ENCODE measurements at places on chromosomes 3 and 15.

DNA sequence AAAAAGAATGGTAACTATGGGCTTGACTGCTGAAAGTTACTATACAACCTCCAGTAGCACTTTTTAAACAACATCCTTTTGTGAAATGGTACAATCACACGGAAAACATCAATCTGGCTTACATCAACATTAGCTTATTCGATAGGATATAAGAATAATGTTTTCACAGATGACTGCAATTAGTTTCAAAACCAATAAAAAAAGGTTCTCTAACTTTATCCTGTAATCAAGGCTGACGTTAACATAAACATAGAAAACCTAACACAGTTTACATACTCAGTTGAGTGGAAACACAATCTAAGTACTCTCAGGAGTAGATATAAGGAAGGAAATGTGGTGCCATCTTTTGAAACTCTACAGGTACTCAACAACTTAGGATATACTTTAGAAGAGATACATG, 102.2 kb downstream of the DLG1 start:
- no peak for DNase-seq

GRCh38 chr15:81887912-81888311, 157.9 kb downstream of the MEX3B start:
- DNase-seq = no peak

GRCh38 chr15:67824976-67825880, at the start of gene SKOR1:
Gene SKOR1, plus strand, starts transcription at chr15:67825509. Its CDS starts 94 bp downstream, at chr15:67825603.
- no peak for DNase-seq

- DNase-seq = peak; percentile 83
Measured at GRCh38 chr3:112133626-112134334, 732 bp upstream of the GCSAM start.

GRCh38 chr3:175617247-175617646, 758.1 kb downstream of the NAALADL2 start:
- no peak for DNase-seq

DNA sequence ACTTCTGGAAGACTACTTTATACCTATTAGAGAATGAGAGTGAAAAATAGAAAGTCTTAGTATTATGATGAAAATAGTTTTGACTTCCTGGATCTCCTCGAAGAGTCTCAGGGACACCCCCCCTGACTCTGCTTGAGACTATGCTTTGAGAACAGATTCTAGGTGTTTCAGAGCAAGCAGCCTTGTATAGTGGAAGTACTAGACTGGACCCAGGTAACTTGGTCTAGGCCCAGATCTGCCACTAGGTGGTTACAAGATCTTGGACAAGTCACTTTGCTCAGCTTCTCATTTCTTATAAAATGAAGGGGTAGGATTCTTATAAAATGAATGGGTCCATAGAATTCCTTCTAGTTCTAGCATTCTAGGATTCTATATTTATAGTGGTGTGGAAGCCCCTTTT, 9.1 kb downstream of the ABHD5 start:
- peak; percentile 36 for DNase-seq

GRCh38 chr15:45776772-45777171, 141.9 kb downstream of the SQOR start:
- DNase-seq = peak; percentile 17

DNA sequence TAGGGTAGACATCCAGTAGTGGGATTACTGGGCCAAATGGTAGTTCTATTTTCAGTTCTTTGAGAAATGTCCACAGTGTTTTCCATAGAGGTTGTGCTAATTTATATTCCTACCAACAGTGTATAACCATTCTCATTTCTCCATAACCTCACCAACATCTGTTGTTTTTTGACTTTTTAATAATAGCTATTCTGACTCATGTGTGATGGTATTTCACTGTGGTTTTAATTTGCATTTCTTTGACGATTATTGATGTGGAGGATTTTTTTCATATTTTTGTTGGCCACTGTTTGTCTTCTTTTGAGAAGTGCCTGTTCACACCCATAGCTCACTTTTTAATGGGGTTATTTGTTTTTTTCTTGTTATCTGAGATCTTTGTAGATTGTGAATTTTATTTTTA, 125.2 kb downstream of the CFAP20DC start:
- DNase-seq = peak; percentile 28

DNA sequence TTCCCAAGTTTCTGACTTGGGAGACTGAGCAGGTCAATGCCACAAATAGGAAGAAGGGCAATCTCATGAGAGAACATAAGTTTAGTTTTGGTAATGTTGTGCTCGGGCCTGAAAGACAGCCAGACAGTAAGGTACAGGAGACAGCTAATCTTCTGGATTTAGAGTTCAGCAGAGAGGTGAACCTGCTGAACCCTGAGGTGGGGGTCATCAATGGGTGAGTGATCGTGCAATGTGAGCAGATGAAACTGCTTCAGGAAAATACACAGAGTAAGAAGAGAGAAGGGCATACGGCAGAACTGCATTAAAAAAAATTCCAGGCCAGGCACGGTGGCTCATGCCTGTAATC, 23.3 kb downstream of the RUBCN start:
- no peak for DNase-seq

- DNase-seq = no peak
Measured at GRCh38 chr15:92870010-92870591, 30.0 kb upstream of the CHD2 start.

- DNase-seq = no peak
Measured at GRCh38 chr3:149593418-149594160, 64.2 kb downstream of the WWTR1 start.

- DNase-seq = no peak
Measured at GRCh38 chr15:48498828-48499227, 146.7 kb downstream of the FBN1 start.

- no peak for DNase-seq
Measured at GRCh38 chr3:15011174-15011573, 53.9 kb downstream of the MRPS25 start.

DNA sequence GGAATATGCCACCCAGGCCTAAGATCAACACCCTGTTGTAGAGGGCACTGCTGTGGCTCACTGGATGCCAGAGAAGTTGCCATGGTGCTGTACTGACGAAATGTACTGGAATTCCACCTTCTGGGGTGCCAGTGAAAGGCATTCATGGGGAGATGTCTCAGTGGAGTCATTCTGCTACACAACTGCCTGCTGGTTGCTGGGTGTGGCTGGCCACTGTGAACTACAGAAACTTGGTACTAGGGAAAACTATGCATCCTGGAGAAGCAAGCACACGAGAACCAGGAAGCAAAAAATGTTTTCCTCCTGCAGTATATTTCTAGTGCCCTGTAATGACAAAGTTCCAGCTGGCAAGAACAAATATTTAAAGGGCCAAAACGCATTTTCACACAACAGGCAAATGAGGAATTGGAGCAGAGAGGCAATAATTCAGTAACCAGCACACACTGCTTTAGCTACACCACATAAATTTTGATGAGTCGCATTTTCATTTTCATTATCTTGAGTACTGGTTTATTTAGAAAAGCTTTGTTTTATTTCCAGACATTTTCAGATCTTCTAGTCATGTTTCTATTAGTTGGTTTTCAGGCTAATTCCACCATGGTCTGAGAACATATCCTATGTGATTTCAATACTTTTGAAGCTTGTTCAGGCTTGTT, 18.3 kb upstream of the RFX7 start:
- DNase-seq = no peak

DNA sequence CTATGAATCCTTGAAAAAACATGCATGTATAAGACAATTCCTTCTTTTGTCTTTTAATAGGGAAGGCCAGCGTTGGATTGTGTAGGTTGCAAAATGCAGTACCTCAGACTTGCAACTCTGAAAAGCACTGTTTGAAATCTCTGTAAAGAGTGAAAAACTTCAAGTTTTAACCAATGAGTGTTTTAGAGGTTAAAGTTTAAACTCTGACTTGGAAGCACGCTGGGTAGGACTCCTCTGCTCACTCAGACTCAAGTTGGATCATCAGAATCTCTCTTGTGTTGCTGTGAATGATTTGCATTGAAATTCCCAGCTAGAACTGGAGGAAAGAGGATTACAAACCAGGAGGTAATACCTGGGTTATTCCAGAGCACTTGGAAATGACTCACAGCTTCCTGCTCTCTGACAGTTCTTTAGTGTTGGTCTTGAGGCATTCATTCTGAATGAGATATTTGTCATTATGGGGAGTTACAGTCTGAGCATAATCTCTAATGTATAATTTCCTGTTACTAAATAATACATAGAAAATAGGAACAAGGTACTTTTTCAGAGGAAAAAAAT, 49.1 kb downstream of the PLS1 start:
- no peak for DNase-seq

DNA sequence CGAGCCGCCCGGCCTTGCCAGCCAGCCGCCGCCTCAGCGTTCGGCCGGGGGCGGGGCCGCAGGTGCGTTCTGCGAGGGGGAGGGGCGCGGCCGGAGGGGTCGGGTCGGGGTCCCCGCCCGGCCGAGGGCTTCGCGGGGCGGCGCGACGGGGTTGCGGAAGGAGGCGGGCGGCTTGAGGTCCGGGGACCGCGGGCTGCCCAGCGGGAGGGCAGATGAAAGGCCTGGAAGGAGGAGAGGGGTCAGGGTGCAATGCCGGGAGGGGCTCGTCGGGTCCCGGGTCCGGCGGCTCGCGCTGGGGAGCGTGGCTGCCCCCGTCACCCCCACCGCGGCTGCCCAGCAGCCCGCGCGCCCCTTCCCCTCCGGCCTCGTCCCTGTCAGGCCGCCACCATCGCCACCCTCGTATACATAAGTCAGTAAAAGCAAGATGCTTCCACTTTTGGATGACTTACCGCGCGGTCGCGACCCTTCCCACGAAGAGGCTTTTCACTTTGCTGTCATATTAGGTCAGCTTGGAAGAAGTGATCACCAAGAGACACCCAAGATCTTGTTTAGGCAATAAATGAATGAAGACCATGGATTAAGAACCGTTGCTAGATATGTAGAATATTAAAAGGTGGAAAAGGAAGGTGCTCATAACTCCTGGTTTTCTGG, 620 bp upstream of the ANP32A start:
- no peak for DNase-seq

GRCh38 chr15:67072958-67073357, 7.6 kb downstream of the SMAD3 start:
- DNase-seq = no peak

DNA sequence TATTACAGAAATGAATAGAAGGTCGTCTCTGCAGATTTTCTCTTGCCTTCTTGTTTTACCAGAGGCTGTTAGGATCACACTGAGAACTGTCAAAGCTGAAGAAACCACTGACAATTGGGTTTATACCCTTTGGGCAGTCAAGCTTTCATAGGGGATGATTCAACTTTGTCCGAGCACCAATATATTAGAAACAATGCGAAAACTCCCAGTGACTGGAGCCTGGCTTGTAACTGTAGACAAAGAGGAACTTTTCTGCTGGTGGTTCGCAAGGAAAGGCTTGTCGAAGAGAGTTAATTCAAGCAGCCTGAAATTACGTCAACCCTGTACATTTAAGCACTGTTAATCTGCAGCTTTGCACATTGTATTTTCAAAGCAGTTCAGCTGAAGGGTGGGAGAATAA, 193.2 kb upstream of the ZNF385D start:
- no peak for DNase-seq

DNA sequence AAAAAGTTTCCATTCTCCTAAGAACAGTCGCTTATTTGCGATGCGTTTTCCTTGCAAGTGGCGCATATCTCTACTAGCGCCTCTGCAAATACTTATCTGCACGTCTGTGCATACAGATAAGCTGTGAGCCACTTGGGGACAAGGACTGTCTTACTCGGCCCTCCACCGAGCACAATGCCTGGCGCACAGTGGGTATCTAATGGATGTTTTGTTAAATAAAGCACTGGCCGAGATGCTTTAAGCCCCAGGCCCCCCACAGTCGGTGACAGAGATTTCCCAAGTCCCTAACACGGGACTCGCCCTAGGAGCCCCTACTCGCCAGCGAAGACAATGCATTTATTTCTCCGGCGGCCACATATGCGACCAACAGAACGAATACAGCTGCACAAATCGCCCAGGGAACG, 503 bp downstream of the HLTF start:
- peak; percentile 59 for DNase-seq

DNA sequence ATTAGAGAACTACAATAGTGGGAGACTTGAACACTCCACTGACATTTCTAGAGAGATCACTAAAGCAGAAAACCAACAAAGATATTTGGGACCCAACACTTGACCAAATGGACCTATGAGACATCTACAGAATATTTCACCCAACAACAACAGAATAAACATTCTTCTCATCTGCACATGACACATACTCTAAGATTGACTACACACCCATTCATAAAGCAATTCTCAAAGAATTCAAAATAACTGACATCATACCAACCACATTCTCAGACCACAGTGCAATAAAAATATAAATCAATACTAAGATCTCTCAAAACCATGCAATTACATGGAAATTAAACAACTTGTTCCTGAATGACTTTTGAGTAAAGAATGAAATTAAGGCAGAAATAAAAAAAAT, 473.7 kb downstream of the LPP start:
- no peak for DNase-seq

GRCh38 chr3:126858887-126859286, 124.0 kb upstream of the PLXNA1 start:
- DNase-seq = no peak

DNA sequence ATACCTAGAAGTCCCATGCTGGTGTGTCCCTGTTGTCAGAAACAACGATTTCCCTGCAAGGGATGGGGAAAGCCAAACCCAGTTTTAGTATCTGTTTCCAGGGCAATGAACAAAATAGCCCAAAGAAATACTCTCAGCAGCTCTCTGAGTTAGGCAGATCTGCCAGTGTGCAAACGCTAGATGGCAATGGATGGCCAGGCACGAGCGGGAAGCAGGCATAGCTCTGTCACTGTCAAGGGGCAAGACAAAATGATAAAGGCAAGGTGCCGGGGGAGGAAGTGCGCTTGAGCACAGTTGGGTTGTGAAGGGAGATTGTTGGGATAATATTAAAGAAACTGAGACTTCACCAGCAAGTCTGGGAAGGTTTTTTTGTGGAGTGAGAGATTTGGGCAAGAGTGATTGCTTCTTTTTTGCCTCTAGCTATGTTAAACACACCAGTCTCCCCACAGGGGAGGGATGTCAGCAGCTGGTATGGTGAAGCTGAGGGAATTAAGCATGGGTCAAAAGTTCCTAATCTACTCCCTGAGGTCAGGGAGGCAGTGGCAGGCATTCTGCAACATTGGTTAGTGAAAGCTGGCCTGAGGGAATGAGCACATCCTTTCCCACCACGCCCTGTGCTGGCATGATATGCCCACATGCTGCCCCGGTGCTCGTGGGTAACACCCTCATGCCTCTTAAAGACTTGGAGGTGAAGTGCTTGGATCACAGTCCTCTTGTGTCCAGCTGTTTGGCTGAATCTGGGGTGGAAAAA, 117.5 kb downstream of the PDCD6IP start:
- peak; percentile 56 for DNase-seq

DNA sequence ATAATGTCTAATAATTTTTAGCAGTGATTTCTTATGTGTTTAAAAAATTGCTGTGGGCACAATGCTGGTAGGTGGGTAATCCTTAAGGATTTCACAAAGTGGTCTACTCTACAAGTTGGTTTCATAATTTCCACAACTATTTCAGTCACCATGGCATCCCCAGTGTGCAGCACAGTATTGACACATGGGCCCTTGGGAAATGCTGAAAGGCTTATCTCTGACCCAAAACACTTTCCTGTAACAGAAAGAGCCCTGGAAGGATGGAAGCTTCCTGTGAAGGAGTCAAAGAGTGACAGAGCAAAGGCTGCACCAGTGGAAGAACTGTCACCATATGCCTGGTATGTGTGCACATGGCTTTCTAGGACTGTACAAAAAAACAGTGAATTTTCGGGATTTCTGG, 153.7 kb downstream of the ANO10 start:
- no peak for DNase-seq

Measured in NAMALWA (cell line).